Activated T-helper 1 cell treated with Interleukin-2 at 50 U/mL for 16 hours (primary cell): ENCODE measurements at places on chromosomes 1 and 21.

DNA sequence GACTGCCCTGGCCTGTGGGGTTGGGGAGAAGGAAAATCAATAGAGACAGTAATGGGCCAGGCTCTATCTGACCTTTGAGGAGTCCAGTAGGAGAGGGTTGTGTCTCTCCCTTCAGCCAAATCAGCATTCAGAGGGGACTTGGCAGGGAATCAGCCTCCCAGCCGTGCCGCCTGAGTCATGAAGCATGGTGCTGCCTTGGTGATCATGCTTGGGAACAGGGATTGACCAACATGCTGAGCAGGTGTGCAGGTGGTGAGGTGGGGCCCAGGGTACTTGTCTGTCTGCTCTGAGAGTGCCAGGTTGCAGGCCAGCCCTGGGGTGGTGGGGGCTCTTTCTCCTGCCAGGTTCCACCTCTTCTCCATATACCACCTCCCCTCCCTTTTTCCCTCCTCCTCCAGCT is 58.9 kb upstream of the TLR5 start:
- DNase-seq, result no peak

DNA sequence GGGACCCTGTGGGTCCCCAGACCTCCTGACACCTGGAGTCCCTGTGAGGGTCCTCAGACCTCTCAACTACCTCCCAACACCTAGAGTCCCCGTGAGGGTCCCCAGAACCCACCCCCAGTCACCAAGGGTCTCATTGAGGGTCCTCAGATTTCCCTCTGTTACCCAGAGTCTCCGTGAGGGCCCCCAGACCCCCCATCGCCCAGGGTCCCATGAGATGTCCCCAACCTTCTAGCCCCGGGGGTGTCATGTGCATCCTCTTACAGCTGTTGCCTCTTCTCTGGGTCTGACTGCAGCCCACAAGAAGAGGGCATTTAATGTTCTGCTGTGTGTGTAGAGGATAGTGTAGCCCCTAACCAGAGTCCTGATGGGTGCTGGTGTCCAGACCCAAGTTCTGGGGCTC is 2.0 kb upstream of the GJC2 start:
- DNase-seq, result no peak

DNA sequence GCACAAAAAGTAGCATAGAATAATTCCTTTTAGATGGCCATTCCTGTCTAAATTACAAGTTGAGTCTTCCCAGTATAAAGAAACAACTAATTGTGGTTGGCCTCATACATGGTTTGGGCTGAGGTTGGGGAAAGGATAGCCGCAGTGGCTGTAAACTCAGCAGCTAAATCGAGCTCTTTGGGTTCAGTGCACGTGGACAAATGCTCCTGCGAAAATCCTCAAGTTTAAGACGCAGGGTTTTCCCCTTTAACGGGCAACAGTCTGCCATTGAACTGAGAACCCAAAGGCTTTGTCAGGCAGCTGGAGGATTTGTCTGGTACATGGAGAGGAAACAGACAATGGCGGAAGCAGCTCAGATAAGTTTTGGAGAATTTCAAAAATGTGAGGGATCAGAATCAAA is 331.9 kb downstream of the TGFB2 start:
- no peak for DNase-seq

GRCh38 chr1:19370453-19371170 is 58.5 kb downstream of the SLC66A1 start:
- no peak for DNase-seq

DNA sequence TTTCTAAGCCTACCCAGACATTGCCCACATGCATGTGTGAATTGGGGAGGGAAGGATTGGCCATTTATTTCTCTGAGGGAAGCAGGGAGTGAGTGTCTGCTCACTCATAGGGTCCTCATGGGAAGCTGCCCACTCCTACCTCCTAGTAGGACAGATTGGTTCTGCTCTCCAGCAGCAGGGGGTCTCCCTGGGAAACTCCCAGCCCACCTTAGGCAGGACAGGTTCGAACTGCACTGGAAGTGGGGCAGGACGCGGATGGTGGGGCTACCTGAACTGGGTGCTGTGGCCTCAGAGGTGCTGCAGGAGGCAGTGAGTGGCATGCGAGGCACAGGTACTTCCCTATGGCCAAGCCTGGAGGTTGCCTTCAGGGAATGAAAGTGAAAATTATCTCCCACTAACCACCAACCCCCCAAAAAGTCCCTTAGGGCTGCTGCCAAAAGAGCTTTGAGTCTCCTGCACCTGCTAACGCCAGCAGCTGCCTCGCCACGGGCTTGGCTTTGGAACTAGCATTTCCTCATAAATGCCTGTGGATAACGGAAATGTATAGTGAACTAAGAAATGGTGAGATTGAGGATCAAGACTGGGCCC is 157.0 kb upstream of the COA6 start:
- DNase-seq, result no peak

- DNase-seq, result no peak
Measured at GRCh38 chr1:152517237-152517811, 3.0 kb downstream of the CRCT1 start.

GRCh38 chr1:159829822-159830465 is 3.3 kb downstream of the SLAMF8 start:
- no peak for DNase-seq

- DNase-seq, result no peak
Measured at GRCh38 chr1:172778456-172779455, 119.9 kb downstream of the FASLG start.

DNA sequence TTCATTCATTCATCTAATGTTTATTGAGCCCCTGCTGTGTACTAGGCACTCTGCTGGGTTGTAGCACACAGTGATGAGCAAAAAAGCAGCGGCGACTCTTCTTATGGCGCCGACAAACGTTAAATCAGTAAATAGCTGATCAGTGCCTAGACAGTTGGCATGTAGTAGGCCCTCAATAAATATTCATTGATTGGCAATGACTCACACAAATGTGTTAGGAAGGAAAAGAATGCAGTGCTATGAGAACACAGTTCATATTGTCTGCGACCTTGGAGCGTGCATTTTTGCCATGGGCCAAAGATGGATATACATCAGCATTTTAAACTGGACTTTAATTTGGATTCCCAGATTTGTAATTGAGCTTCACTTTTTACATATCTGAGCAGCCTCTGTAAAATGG is 52.0 kb downstream of the PRDM2 start:
- no peak for DNase-seq

GRCh38 chr1:25802915-25803314 is 2.9 kb downstream of the SELENON start:
- DNase-seq, result no peak

GRCh38 chr1:201726700-201727099 is 102.3 kb upstream of the IPO9 start:
- no peak for DNase-seq

DNA sequence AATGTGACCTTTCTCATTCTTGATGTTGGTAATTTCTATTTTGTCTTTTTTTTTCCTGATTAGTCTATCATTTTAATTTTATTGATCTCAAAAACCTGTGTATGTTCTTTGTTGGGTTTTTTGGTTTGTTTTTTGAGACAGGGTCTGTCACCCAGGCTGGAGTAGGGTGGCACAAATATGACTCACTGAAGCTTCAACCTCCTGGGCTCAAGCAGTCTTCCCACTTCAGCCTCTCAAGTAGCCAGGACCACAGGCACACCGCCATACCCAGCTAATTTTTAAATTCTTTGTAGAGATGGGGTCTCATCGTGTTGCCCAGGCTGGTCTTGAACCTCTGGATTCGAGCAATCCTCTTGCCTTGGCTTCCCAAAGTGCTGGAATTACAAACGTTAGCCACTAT is 145.2 kb downstream of the PIK3R3 start:
- DNase-seq, result no peak

DNA sequence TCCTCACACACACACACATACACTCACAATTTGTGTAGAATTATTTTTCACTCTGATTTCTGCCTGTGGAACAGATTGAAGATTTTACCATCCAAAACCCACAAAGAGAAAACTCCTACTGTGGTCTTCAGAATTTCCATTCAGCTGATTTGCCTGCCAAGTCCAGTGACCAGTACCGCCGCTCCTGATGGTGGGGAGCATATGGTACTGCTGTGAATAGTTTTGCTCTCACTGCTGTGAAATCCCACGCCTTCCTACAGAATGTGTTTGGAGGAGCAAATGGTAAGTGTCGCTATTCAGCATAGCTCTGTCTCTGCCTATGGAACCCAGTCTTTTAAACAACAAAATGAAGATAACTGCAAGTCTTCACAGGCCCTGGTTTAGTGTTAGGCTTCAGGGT is 629.5 kb downstream of the LMO4 start:
- no peak for DNase-seq

- DNase-seq, result no peak
Measured at GRCh38 chr21:36703123-36703522, 4.2 kb downstream of the SIM2 start.

DNA sequence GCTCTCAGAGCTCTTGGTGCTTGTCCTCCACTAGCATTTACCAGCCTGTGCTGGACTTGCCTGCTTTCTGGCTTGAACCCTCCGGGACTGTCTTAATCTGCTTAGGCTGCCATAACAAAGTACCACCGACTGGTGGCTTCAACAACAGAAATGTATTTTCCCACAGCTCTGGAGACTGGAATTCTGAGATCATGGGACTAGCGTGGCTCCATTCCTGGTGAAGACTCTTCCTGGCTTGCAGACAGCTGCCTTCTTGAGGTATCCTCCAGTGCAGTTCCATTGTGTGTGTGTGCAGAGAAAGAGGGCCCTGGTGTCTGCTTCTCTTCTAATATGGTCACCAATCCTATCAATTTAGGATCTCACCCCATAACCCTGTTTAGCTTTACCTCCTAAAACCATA is 22.0 kb upstream of the RCAN1 start:
- no peak for DNase-seq

DNA sequence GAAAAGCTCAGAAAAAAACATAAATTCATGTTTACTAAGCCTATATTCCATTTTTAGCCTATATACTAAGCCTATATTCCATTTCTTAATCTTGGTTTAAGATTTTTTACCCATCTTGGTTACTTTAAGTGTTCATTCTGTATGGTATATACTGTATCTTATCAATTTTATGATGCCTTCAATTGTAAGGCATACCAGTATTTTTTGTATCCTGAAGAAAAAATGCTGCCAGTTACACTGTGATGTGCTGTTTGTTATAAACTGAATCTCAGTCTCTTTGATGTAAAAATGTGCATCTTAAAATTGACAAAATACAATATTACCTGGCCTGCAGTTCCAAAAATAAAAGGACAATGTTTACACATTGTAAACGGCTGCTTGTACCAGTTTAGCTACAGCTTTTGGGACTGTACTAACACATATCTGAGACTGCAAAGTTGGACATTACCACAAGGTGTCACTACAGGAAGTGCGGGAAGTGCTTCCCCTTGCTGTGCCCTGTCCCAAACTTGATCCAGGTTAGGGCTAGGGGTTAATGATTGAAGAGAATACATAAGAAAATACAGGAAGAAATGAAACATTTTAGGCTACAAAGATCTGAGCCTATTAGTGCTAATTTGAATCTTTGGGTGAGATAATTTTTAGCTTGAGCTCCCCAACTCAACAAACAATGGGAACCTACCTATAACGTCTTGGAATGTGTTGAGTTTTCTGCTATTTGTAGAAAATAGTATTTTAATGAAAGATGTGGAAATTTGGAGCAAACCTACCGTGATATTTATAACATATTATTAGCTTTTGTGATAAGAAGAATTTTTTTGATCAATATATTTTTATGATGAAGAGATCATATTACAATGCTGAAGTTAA is 108.9 kb downstream of the LBR start:
- DNase-seq, result no peak

DNA sequence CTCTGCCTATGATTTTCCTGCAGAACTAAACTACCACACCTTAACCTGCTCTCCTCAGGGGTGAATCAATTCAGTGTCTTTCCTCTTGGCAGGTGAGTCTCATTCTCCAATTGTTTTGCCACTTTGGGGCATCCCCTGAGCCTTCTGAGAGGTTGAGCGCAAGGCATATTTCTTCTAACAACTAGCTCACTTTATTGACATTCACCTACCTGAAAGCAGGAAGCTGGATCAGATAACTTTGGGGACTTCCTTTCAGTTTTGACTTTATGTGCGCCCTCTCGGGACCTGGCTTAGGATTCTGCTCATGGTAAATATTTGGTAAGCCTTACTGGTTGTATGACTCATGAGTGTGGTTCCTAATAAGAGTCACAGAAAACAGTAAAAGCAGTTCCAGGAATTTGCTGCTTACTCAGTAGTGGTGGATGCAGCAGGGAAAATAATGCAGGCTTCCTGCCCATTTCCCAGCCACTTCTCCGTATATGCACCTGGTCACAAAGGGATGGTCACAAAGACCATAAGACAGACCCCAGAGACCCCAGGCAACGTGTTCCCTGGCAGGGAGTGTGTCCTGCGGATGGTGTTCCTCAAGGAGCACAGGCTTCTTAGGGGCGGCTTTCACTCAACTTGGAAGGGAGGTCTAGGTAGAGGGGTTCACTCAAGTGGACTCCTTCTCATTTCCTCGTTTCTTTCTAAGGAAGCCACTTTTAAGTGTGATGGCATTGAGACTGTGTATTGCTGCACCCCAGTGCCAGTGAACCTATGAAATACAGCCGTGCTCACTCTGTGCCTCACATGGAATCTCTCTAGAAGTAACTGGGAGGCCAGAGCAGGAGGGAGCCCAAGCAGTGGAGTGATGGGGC is 22.0 kb upstream of the BATF3 start:
- no peak for DNase-seq

GRCh38 chr21:35738347-35738961 is 321.9 kb downstream of the SETD4 start:
- no peak for DNase-seq

DNA sequence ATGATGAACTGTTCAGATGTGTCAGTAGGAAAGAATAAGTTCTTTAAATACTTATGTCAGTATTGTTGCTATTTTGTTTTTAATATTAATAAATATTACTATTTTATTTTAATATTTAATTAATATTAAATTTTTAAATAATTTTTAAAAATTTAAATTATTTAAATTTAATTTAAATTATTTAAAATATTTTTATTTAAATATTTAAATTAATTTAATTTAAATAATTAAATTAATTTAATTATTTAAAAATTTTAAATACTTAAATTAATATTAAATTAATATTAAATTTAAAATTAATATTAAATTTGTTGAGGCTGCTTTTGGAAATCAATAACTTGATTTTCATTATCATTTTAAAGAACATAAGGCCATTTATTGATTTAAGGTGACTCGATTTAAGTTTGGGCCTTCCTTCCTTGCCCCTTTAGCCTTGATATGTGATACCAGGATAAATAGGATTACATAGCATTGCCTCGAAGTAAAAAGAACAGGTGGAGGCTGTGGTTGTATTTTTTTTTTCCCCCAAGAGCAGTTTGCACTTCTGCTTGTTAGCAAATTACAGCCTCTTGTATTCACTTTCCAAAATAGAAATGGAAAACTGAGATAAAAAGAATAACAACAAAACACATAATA is 915.2 kb downstream of the TTLL7 start:
- no peak for DNase-seq

- DNase-seq, result no peak
Measured at GRCh38 chr1:62836856-62837540, 53.1 kb downstream of the ATG4C start.

DNA sequence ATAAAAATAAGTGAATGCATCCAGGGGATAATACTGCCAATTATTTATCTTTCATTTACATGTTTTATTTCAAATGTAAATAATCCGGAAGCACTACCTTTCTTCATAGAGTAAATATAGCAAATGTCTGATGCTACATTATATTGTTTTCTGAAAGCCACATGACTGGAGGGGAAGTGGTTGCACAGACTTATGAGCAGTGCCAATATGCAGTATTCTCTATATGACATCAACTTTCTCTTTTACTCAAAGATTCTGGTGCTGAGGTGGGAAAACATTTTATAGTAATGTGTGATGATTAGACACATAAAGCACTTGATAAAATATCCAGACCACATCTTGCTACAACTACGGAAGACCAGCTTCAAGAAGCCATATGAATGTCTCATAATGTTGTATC is 314.7 kb downstream of the NEGR1 start:
- DNase-seq, result no peak
